ENCODE measurements at places on chromosomes 3 and 15.

DNA sequence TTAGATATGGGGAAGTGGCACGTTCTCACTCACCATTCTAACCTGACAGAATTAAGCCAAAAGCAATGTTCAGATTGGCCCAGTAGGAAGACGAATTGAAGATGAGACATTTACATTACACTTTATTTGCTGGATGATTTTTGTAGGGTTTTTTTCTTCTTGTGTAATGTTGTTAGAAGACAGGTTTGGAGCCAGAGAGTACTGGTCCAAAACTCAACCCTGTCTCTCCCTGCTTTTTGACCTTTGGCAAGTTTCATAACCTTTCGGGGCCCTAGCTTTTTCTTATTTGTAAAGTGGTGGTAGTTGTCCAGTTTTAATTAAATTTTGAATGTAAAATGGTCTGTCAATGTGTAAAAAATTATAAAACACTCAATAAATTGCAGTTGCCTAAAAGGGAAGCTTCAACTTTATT lies 29.5 kb downstream of the PDE8A start:
- no peak for DNase-seq

GRCh38 chr15:93250209-93250608 lies 161.2 kb upstream of the RGMA start:
- DNase-seq, result no peak

GRCh38 chr3:141489203-141489602 lies 2.4 kb downstream of the RASA2 start:
- no peak for DNase-seq

GRCh38 chr3:125168711-125169393 lies 43.7 kb downstream of the SLC12A8 start:
- DNase-seq, result no peak

DNA sequence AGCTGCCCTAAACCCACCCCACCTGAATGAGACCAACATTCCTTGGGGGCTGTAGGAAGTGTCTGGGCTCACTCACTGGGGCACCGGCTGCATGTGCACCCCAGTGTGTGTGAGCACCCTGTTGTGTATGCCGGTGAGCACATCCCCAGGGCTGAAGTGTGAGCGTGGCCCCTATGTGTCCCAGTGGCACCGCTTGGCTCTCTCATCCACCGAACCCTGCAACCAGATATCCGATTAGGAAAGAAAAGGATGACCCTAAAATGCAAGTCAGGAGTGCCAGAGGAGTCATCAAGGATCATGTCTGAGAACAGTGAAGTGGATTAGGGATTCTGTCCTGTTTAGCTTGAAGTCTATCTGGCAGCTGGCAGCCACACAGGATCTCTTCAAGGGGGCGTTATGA lies 84.0 kb upstream of the ALDH1L1 start:
- DNase-seq, result no peak

DNA sequence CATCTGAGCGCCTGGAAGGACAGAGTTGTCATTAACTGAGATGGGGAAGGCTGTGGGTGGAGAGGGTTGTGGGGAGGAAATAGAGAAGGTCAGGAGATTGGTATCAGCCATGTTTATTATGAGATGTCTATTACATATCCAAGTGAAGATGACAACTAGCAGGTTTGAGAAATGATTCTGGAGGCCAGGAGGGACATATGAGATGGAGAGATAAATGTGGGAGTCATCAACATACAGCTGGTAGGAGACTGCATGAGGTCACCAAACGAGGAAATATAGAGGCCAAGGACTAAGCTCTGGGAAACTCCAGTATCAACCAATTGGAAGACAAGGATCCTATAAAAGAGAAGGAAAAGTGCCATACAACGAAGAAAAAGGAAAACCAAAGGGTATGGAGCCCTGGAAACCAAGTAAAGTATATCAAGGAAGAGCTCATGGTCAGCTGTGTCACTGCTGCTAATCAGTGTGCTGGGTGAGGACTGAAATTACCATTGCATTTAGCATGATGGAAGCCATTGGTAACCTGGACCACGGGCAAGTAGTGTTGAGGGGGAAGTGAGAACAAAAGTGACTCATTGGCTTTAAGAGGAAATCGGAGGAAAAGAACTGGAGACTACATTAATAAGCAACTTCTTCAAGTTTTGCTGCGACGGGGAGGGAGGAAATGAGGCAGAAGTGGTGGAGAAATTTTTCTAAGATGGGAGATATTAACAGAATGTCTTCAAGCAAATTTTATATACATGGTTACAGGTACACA lies 14.0 kb upstream of the UACA start:
- DNase-seq, result no peak

Data from endothelial cell (in vitro differentiated cells).